ENCODE measurements at places on chromosomes 6 and 20.

DNA sequence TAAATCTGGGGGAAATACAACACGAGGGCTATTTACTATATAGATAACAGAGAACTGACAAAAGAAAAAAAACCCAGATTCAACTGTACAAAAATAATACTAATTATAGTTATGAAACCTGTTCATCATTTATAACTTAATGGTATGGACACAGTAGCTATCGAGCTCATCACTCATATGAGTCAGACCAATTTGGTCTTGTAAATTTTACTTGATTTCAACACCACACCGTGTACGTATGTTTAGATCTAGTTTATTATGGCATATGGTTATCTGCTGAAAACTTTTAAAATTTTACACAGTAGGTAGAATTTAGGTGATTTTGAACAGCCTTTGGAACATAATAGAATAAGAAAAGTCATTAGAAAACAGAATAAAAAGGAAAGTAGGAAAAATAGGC lies 5.5 kb downstream of the MYLK4 start:
- no peak for DNase-seq

DNA sequence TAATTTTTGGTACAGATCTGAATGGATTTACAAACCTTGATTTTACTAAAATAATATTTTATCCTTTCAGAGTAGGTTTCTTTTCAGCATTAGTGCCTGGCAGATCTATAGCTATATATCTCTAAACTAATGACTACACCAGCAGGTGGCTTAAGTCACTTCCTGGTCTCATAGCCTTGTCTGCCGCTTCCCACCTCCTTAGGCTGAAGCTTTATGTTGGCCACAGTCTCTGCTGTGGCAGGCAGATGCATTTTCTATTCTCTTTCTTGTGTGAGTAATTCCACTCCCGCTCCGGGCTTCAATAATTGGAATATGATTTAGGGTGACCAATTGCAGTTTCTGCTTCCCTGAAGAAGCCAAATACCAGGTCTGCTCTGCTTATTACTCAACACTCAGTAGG lies 226.8 kb upstream of the HS3ST5 start:
- DNase-seq: no peak

GRCh38 chr6:46452312-46452917 lies 38.8 kb downstream of the RCAN2 start:
- DNase-seq: no peak

DNA sequence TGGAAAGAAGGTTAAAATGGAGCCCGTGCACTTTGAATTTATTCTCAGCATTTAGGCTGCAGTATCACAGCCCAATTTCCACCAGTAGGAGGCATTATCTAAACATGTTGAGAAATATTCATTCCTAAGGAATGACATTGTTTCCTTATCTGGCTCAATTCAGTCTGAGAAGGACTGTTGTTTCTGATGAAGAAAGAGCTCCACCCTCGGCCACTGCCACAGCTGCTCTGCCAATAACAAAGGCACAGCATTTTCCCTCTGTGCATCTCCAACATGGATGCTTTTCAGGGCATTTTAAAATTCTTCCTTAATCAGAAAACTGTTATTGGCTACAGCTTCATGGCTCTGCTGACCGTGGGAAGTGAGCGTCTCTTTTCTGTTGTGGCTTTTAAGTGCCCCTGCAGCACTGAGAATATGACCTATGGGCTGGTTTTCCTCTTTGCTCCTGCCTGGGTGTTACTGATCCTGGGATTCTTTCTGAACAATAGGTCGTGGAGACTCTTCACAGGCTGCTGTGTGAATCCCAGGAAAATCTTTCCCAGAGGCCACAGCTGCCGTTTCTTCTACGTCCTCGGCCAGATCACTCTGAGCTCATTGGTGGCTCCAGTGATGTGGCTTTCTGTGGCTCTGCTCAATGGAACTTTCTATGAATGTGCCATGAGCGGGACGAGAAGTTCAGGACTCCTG lies at the start of gene CALHM5:
Gene CALHM5 (plus strand): TSS at position 216 of the 687 bp plus-strand sequence. CDS start 58 bp downstream, at position 274.
- peak; percentile 92 for DNase-seq

DNA sequence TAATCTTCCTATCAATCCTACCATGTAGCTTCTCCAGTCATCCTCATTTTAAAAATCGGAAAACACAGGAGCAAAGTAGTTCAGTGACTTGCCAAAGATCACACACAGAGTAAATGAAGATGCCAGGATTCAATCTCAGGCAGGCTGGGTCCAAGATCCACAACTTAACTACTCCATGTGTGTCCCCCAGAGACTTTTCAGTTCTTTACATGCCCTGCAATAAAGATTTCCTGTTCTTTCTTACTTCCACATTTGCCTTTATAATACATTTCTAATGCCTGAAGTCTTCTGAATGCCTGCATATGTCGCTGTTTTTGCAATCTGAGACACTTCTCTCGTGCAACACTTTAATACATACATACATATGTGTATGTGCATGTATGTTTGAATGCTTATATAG lies 121.7 kb upstream of the MARCKS start:
- peak; percentile 28 for DNase-seq

GRCh38 chr6:142700032-142700431 lies 244.9 kb downstream of the HIVEP2 start:
- no peak for DNase-seq

GRCh38 chr6:22017766-22018165 lies 279.1 kb downstream of the PRL start:
- DNase-seq: no peak

DNA sequence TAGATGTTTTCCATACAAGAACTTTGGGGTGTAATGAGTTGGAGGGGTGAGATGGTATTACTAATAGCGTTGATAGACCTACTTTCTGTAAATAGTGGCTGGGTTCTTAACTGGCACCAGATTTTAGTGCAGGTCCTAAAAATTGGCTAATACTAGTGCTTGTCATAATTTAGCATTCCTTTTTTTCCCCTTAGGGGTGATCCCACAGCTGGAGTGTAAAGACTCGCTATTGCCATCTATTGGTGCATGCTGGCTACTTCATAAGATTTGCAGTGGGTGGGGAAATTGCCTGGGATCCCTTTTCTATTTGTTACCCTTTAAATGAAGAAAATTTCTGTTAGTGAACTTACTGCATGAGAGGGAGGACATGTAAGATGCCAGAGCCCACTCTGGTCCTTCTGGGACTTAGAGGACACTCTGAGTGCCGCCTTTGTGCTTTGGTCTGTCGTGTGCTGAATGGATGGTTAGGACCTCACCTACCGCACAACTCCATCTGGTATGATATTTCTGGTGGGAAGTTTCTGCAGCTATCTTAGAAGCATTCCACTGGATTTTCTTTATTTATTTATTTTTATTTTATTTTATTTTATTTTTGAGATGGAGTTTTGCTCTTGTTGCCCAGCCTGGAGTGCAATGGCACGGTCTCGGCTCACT lies 195.5 kb downstream of the JARID2 start:
- DNase-seq: peak; percentile 88

GRCh38 chr6:38350942-38351341 lies 288.8 kb downstream of the BTBD9 start:
- DNase-seq: no peak

GRCh38 chr20:63321148-63321831 lies 28.3 kb downstream of the COL20A1 start:
- no peak for DNase-seq

- no peak for DNase-seq
Measured at GRCh38 chr20:46642969-46643343, 8.3 kb downstream of the SLC13A3 start.

DNA sequence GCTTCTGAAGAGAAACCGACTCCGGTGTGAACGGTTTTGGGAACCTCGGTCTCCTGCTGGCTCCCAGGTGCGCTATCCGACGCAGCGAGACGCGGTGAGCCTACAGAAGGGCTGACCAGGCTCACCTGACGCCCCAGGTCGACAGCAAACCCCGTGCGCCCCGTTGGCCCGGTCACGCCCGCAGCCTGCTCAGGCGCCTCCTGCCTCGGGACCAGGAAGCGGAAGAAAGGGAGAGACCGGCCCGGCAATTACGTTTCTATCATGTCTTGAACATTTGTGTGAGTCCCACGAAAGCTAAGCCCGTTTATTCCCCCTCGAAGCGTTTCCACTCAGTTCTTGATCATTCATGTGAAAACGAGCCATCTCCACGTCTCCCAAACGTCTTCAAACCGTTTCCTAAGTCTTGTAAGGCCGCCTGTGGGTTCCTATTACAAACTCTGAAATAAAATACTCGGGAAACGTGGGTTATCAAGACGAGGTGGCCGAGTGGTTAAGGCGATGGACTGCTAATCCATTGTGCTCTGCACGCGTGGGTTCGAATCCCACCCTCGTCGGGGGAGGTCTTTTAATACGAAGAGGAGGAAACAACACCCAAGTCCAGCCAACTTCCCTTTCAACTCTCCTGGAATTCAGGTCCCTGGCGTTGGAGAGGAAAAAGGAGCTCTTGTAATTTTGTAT lies 150.5 kb upstream of the PRSS16 start:
- peak; percentile 95 for DNase-seq

- DNase-seq: no peak
Measured at GRCh38 chr6:148520109-148520841, 177.6 kb downstream of the SASH1 start.

DNA sequence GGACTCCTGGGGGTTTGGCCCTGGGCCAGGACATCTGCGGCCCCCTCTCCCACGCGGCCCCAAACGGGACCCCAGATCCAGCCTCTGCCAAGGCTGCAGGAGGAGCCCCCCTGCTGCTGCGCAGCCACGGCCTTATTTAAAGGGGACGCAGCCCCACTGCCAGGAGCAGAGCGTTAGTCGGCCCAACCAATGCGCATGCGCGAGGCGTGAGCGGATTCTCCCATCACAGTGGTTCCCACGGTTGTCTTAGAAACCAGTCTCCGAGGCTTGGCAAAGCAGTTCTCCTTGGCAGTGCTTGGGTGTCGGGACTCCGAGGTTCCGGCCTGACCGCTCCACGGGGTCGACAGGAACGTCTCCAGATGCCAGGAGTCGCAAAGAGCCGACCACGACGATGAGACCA lies 288.3 kb upstream of the ZNF337 start:
- no peak for DNase-seq

DNA sequence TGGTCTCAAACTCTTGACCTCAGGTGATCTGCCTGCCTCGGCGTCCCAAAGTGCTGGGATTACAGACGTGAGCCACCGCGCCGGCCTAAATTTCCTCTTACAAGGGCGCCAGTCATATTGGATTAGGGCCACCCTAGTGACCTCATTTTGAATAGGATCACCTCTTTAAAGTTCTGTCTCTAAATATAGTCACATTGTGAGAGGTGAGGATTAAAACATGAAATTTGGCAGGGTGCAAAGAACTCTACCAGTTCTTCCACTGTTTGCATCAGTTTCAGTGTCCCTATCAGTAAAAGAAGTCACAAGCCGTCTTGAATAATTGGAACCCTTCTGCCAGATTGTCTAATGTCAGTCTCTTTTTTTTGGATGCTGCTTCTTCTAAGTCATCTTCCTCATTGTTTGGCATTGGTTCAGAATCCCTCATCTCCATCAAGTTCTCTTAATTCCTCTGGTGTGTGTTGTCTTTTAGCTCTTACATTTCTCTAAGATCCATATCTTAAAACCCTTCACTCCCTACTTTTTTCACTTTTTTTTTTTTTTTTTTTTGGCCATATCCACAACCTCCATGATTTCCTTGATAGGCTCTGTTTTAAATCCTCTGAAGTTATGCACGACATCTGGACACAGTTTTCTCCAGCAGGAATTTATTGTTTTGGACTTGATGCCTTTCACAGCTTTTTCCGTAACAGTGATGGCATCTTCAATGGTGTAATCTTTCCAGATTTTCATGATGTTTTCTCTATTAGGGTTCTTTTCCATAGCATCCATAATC lies 56.8 kb downstream of the NCOA3 start:
- no peak for DNase-seq

- no peak for DNase-seq
Measured at GRCh38 chr20:38723848-38724625, at the start of gene SLC32A1. Gene SLC32A1, plus strand, starts transcription at chr20:38724486. Its CDS starts 239 bp downstream, at chr20:38724725.

DNA sequence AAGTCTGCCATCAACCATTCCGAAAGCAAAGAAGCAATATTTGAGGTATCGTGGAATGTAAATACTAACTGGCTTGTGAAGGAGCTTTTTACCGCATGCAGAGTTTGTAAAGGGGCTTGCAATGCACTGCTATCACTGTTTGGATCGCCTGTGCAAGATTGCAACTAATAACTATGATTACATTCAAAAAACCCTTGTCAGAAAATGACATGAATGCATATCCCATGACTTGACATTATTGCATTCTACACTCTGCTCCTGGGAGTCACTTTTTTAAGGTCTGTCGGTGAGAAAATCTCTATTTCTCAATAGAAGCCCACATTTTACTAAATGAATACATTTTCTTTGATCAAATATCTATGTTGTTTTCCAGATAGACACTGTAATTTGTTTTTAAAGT lies 335.4 kb upstream of the SPTLC3 start:
- DNase-seq: no peak

Measured in OCI-M1 (cell line).